SHP77 treated with DMSO at 0.1 percent for 48 hours (cell line): ENCODE measurements at places on chromosomes 2 and 18.

GRCh38 chr2:85707304-85707703 is 13.1 kb downstream of the GNLY start:
- peak; percentile 36 for DNase-seq

DNA sequence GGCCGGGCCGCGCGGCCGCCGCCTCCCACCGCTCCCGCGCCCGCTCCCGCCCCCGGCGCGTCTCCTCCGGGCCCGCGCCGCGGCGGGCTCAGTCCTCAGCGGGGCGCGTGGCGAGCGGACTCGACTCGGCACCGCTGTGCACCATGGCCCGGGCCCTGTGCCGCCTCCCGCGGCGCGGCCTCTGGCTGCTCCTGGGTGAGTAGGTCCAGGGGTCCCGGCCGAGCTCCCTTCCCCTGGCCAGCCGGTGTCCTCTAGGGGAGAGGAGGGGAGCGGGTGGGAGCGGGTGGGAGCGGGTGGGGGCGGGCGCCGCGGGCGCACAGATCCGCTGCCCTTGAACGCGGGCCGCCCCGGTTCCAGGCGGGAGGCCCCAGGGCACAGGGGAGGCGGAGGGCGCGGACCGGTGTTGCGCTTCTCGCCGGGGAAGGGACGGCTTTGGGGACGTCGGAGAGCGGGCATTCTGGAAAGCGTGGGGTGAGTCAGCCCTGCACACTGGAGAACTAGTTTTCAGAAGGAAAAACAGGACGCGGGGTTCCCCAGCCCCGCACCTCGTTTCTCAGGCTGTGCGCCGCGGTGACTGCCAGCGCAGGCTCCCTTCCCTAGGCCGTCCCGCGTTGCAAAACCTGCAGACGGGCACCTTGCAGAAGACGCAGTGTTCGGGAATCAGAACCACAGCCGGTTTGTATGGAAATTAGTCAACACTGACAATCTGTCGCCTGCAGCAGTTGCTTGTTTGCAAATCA is at the start of gene RAMP1:
RAMP1 (plus strand) TSS at position 91 of the 740 bp plus-strand sequence; CDS start at position 144, 53 bp downstream.
- no peak for DNase-seq

DNA sequence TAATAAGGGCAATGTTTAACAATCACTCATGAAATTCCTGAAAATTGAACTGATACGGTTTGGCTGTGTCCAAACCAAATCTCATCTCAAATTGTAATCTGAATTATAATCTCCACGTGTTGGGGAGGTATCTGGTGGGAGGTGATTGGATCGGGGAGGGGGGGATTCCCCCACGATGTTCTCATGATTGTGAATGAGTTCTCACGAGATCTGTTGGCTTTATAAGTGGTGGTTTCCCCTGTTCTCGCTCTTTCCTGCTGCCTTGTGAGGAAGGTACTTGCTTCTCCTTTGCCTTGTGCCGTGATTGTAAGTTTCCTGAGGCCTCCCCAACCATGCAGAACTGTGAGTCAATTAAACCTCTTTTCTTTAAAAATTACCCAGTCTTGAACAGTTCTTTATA is 34.0 kb upstream of the SKOR2 start:
- DNase-seq: no peak

GRCh38 chr2:237872178-237872887 is 12.9 kb downstream of the RAMP1 start:
- no peak for DNase-seq

GRCh38 chr2:215377283-215377682 is 58.6 kb downstream of the FN1 start:
- no peak for DNase-seq

DNA sequence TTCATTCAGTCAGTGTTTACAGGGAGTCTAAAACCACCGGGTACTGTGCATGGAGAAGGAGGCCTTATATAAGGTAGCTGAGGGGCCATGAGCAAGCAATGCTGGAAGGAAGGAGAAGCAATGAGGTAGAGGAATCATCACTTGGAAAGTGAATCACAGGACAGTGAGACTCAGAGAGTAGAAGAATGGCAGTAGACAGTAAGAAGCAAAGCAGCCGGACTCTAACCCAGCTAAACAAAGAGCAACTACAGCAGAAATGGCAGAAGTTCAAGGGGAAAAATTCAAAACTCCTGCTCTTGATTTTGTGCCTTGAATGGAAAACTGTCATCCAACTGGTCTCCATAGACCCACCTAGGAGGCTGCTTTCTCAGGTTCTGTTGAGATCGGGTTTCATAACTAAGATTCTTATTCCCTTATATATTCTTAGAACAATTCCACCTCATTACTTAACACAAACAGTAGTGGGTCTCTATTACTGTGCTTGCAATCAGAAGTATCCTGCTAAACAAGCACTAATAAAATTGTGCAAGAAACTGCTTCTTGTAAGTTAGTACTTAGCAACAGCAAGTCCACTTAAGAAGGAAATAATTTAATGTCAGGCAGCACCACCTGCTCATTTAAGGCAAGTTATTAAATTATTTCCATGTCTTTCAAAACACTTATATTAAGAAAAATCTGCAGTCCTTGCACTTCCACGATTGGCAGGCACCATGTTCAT is 68.0 kb downstream of the RBMS1 start:
- DNase-seq: no peak

DNA sequence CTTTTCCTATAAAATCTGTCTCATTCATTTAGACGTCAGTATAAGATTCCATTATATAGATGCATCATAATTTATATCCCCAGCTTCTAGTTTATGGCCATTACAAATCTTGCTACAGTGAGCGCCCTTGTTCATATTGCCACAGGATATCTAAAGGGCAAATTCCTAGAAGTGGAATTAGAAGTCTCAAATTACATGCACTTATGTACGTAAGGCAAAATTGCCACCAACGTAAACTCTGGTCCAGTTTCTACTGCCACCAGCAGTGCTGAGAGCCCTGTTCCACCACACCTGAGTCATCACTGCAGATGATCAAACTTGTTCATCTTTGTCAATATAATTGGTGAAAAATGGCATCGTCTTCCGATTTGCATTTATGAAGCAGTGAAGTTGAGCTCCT is 90.9 kb upstream of the ID2 start:
- DNase-seq: peak; percentile 85

DNA sequence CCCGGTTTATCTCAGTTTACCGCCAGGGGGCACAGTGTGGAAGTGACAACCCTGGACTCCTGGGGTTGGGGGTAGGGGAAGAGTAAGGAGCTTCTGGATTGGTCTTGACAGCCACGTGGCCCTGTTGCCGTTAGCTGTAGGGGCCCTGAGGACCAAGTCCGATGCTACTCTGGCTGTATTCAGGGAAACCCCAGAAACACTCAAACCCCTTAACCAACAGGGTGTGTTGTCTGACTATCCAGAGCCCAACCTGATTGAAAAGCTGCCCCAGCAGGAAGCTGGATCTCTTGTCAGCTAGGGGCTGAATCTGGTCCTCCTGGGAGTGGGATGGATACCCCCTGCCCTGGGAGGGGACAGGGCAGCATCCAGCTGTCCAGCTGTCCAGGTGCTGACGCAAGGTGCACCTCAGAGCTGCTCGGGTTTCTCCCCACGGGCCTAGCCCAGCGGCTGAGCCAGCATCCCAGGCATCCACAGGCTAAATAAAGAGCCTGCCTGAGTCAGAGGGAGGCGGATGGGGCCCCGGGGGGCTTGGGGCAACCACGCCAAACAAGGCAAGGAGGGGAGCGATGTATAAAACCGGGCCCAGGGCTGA is 3.1 kb upstream of the GMPPA start:
- DNase-seq: peak; percentile 62

DNA sequence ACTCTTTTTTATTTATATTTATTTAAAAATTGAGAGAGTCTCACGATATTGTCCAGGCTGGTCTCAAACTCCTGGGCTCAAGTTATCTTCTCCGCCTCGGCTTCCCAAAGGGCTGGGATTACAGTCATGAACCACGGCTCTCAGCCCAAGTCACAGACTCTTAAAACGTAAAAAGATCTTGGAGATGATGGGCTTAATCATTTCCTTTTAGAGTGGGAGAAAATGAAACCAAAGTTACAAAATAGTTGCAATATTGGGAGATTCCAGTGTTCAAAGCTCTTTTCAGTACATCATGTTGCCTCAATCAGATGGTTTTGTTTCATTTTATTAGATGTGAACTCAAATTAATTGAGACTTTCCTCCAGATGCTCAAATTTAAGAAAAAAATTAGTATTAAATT is 151.4 kb upstream of the XPO1 start:
- DNase-seq: no peak

GRCh38 chr2:176747928-176748327 is 464.7 kb upstream of the HNRNPA3 start:
- no peak for DNase-seq

GRCh38 chr2:198347946-198348345 is 543.6 kb downstream of the PLCL1 start:
- DNase-seq: no peak

DNA sequence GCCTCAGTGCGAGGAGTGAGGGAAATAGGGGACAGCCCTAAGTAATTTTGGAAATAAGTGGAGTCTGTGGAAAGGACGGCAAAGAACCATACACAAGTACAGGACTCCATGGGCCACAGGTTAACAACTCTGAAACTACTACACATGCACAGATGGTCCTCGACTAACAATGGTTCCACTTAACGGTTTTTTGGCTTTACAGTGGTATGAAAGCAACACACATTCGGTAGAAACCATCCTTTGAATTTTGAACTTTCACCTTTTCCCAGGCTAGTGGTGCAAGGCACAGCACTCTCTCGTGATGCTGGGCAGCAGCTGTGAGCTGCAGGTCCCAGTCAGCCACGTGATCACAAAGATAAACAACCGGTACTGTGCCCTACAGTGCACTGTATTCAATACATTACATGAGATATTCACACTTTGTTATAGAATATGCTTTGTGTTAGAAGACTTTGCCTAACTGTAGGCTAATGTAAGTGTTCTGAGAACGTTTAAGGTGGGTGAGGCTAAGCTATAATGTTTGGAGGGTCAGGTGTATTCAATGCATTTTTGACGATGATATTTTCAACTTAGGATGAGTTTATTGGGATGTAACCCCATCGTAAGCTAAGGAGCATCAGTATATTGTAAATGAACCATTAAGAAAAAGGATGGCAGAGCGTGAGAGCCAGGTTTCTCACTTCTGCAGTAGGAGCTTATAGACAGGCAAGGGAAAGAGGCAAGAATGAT is 44.6 kb downstream of the TBC1D8 start:
- DNase-seq: peak; percentile 54

GRCh38 chr2:121748202-121748601 is 7.2 kb upstream of the TSN start:
- no peak for DNase-seq

DNA sequence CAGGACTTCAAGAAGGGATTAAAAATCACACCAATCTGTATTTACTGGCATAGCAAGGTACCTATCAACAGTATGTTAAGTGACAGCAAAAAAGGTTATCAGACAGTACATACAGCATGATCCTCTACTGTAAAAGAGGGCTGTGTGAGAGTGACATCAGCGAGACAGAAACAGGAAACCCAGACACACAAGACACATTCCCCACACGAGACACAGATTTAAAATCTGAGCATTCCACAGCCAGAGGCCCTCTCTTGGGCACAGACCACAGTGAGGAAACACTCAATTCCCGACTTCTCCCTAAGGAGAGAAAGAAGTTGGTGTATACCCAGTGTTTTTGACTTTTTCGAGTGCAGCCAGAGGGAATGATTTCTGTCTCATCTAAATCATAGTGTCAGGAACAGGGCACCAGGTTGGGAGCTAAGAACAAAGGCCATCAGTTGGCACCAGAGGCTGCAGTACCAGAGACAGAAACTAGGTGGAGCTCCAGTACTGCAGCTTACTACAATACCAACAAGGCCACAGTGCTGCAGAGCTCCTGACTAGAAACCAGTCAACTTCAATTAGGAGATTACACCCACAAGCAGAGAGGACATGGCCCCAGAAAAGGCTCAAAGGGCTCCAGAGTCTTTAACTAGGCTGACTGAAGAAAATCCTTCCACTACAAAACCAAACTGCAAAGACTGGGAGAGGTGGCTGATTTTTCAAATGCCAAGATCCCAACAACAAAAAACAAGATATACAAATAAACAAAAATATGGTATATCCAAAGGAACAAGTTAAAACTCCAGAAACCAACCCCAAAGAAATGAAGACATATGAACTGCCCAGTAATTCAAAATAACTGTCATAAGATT is 41.0 kb downstream of the UNC50 start:
- DNase-seq: peak; percentile 77

DNA sequence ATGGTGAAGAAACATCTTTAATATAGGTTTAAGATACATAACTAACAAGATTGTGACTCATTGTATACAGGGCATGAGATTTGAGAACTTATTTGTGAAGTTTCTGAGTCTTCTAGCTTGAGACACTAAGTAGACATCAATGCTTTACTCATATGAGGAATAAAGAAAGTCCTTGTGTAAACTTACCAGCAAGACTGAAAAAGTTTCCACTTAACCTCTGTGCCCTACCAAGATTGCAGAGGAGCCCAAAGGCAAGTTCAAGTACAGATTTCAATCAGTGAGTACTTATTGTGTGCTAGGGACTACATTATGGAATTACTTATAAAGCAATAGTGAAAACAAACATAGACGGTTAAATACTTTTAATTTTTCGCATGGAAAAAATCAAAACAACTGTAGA is 1041.2 kb upstream of the CELF4 start:
- no peak for DNase-seq

- DNase-seq: no peak
Measured at GRCh38 chr2:234816056-234816455, 135.8 kb upstream of the SH3BP4 start.

GRCh38 chr2:46642218-46642617 is 162.9 kb downstream of the TMEM247 start:
- DNase-seq: no peak

DNA sequence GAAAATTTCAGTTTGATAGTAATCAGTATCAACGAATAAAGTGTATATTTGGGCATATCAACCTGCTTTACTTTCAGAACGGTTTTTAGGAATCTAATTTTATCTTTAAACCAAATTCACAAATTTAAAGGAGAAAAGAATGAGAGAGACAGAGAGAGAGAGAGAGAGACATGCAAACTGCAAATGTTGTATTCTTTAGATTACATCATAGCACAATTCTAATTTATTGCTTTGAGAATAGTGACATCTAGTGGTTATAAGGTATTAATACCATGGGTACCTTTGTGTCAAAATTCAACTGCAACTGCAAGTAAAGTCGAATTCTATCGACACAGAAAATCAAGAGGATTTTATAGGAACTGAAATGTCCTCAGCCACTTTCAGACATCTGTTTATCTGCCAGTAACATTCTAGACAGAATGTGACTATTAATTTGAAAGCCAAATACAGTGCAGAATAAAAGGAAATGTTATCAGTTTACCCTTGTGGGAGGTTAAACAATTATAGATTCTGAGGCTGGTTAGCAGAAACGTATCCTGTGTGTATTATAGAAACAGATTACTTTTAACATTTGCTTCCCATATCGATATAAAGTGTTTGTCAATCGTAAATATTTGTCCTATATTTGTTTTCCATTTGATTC is 529.8 kb upstream of the VRK2 start:
- peak; percentile 64 for DNase-seq

- no peak for DNase-seq
Measured at GRCh38 chr2:15377202-15377601, 183.9 kb downstream of the NBAS start.

- no peak for DNase-seq
Measured at GRCh38 chr18:45166836-45167551, 448.3 kb upstream of the SLC14A2 start.

DNA sequence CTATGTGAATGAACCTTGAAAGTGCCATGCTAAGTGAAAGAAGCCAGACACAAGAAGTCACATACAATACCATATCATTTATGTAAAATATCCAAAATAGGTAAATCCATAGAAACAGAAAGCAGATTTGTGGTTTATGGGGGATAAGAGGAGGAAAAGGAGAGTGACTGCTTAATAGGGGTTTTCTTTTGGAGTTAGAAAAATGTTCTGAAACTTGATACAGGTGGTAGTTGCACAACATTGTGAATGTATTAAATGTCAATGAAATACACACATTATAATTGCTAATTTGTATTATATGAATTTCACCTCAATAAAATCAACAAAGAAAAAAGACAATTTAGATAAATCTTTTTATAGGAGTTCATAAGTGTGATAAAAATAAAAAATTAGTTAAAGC is 37.1 kb downstream of the MEMO1 start:
- no peak for DNase-seq
